ENCODE measurements at places on chromosomes 5 and 9. TPM values are rescaled to one million over a fixed set of nuclear protein-coding genes. Genes with fewer than 3 reads are reported as not detected.

Gene CDHR2
- total RNA-seq = not detected

Gene DMGDH
- 0.18 TPM for total RNA-seq

Gene PHYHD1
- 2.2 TPM for total RNA-seq

Gene ANGPTL2
- 14.7 TPM for total RNA-seq

Gene CLIC3
- total RNA-seq = 0.28 TPM

Gene DOCK8
- not detected for total RNA-seq

Gene ANXA2R
- total RNA-seq = 1.3 TPM

Gene SVEP1
- total RNA-seq = 16.7 TPM

Gene TMEM171
- total RNA-seq = 3.3 TPM

Gene HCN1
- total RNA-seq = not detected

Gene CCDC180
- 0.90 TPM for total RNA-seq

Gene ZNF454
- total RNA-seq = under 0.01 TPM

Gene TIMD4
- not detected for total RNA-seq

Gene KIF4B
- under 0.01 TPM for total RNA-seq

Gene OR1J2
- not detected for total RNA-seq

Gene MEGF10
- total RNA-seq = not detected

Gene FIBCD1
- 1.1 TPM for total RNA-seq

Gene EGR1
- total RNA-seq = 5.8 TPM

Gene CEL
- under 0.01 TPM for total RNA-seq

Gene DNM1
- 13.6 TPM for total RNA-seq

Gene FAM120A
- total RNA-seq = 65.8 TPM

Gene GABRG2
- total RNA-seq = not detected

Gene ORM1
- 0.18 TPM for total RNA-seq

Gene SV2C
- total RNA-seq = not detected

Gene FGF1
- 7.7 TPM for total RNA-seq

Gene NEUROG1
- not detected for total RNA-seq

Gene SQSTM1
- total RNA-seq = 168 TPM

Gene GPR151
- total RNA-seq = not detected

Gene TNFSF8
- total RNA-seq = not detected

Gene TAF11L10
- total RNA-seq = not detected

Gene DMRTA1
- total RNA-seq = under 0.01 TPM

Gene CDC20B
- total RNA-seq = not detected

Gene FOXD4L6
- not detected for total RNA-seq

Gene BRINP1
- total RNA-seq = not detected

Data from IMR-90 (cell line).